ENCODE measurements at places on chromosomes 16 and 17.

GRCh38 chr17:8315764-8316217 lies 5.8 kb downstream of the ARHGEF15 start:
- no peak for DNase-seq

DNA sequence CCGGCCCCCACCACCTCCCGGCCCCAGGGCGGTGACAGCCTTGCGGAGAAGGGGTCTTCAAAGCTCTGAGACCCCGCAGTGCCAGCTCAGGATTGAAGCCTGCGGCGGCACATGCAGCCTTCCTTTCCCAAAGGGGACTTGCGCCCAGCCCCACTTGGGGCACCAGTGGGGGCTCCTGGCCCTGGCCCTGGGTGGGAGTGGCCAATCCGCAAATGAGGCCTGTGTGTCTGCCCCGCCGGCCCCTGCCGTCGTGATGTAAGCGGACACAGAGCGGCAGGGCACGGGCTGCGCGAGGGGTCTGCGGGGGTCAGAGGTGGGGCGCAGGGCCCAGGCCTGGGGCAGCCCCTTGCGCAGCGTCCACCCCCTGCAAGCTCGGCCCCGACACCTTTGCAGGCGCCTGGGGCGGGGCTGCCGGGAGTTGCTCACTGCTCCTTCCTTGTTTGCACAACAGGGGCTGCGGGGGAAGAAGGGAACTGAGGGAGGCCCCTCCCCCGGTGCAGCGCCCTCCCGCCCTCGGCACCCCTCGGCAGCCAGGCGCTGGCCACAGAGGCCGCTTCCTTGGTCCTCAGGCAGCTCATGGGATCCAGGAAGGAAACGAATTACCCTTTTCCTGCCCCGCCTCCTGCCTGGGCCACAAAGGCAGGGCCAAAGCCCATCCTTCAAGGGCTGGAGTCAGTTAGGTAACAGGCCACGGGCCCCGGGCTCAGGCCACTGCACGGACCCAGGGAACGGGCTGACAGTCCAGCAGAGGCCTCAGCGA lies 2.9 kb downstream of the SLC16A3 start:
- no peak for DNase-seq

DNA sequence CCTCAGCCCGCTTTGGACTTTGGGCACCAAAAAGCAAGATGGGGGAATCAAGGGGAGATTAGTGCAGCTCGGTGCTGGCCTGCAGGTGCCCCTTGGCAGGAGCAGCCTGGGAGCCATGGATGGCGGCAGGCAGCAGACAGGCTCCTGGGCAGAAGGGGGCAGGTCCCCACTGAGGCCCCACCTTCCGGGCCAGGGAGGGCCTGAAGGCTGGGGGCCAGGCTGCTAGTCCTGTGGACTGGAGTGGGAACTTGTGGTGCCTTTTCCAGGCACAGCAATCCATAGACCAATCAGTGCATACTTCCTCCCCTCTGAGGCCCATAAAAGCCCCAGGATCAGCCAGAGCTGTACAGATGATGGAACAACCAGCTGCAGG lies 64.0 kb downstream of the USP32 start:
- DNase-seq = no peak

DNA sequence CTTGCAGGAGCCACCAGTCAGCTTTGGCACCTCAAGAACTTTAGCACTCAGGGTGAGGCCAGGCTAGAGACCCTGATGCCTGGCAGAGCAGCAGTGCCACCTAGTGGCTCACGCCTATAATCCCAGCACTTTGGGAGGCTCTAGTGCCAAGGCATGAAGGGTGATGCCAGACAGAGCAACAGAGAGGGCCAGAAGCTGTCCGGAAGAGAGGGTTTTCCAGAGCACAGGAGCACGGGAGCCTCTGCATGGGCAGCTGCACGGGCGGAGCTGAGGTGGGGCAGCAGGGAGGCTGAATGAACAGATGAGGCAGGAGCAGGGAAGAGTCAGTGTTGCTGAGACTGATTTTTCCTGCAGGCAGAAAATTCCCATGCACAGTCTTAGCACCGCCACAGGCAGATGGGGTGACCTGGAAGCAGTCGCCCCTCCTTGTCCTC lies 38.9 kb downstream of the MYH3 start:
- peak; percentile 71 for DNase-seq

- DNase-seq = no peak
These were observed 4.4 kb upstream of the RNF43 start for GRCh38 chr17:58421711-58422110.

DNA sequence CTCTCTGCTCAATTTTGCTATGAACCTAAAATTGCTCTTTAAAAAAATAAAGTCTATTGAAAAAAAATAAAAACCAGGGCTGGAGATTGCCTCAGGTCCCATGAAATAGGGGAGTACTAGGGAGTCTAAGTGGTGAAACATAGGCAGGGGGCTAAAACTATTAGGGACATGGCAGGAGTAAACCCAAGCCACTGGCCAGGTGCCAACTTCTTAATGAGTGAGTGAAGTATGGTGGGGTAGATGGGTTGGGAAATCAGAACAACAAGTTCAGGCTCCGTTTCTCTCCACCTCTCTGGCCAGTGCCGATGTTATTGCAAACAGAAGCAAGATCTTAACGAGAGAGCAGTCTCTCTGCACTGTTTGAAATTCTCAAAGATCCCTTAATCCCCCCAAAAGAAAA lies 322.4 kb upstream of the CDH5 start:
- no peak for DNase-seq

DNA sequence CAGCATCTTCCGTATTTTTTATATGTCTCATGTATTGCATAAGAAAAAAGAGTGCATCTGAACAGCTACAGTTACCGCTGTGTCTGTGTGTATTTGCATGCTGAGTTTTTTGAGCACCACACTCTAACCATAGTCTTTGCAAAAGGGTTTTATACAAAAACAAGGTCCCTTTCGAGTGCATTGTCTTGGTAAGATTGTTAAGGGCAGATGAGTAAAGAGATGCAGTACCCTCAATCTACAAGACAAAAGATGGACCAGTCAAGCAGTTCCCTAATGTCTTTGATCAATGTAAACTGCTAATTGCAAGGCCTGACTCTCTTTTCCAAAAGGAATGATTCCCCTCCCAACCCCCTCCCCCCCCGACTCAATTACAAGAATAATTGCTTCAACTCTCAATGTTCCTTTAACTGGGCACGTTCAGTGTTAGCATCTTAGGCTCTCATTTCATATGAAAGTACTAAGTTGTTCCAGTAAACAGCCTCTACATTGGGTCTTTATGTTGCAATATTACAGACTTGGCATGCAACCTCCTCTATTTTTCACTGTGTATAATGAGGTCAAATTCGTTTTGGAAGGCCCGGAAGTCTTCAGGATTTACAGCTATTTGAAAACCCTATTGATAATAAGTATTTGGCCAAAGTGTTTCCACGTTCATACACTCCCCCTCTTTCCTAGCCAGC lies 471.4 kb upstream of the RBFOX1 start:
- DNase-seq = no peak

DNA sequence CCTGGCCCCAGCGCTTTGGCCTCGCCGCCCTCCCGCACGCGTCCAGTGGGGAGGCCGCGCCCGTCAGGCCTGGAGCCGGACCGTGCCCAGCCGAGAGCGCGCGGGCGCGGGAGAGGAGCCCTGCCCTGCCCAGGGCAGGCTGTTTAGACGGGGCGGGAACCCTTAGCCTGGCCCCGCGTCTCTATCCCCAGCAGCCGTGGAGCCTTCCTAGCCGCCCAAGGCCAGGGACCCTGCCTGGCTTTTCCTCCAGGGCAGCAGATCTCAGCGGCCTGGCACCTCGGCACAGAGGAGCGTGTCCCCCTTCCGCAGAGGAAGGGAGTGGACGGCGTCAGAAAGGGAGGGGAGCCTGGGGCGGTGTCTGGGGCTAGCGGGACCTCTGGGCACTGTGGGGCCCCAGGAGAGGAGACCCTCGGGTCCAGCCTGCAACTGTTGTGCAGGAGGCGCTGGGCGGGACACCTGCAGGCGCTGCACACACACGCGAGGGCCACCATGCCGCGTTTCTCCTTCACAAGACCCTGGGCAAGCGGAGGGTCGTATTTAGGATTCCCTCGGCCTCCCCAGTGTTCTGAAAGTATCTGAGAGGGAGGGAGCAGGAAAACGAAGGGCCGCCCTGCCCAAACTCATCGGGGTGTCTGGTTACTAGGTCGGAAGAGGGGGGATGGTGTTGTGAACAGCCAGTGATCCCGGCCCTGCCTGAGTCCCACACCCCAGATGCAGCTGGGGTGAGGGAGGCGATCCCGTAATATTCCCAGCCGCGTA lies 2.3 kb upstream of the NPTX1 start:
- DNase-seq = no peak

DNA sequence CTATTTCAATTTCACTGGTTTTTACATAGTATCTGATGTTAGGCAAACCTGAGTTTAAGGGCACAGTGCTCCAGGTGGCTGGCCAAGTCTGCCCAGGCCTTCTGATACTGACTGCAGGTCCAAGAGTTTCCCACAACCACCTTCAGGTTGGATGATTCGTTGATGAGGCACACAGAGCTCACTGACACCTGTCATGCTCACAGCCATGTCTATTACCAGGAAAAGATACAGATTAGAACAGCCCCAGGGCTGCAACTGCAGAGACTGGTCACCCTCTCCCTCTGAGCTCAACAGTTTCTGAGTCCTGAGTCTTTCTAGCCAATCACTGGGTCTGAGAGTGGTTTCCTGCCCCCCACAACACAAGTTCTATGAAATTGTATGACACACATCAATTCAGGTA lies 37.2 kb downstream of the MEAK7 start:
- no peak for DNase-seq

- no peak for DNase-seq
These were observed 6.4 kb upstream of the FAM83G start for GRCh38 chr17:19010729-19011505.

DNA sequence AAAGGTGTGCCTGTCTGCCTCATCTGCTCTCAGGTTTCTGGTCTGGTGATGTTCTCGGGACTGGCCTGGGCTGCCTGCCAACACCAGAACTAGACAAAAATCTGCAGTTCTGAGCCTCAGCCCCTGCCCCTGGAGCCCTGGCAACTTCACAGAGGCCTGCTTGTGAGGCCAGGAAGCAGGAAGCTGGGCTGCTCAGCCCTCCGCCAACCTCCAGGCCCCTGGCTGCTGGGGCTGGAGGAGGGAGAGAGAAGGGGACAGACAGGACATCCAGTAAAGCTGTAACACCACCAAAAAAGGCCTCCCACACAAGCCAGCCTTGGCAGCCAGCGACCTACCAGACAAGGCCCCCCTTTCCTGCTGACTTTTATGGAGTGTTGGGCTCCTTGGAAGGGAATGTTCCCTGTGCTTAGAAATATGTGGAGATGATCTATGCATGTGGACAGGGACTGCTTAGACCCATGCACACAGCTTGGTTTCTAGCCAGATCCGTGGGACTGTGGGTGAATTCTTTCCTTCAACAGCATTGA lies 157.6 kb downstream of the XYLT1 start:
- DNase-seq = peak; percentile 36

DNA sequence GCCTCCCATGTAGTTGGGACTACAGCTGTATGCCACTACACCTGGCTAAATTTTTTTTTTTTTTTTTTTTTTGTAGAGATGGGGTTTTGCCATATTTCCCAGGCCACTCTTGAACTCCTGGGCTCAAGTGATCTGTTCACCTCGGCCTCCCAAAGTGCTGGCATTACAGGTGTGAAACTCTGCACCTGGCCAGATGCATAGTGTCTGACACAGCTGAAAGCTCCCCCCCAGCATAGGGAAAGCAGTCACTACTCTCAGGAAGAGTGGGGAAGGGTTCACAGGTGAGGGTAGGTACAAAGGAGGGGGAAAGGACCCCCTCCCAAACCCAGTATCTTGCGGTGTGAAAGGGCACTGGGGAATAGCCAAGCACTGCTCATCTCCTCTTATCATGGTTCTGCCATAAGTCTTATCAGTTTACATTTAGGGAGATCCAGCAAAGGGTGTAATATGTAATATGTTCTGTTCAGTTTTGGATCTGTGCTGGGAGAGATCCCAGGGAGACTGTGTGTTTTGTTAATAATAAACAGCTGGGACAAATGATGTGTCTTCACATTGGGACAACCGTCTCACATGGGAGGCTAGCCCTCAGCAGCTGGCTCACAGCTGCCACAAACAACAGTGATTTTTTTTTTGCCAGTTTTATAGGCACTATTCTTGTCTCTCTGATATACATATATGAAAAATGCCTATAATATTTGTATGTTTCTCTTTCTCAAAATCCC lies 6.8 kb upstream of the CAVIN1 start:
- DNase-seq = no peak

- DNase-seq = no peak
These were observed 20.9 kb downstream of the COIL start for GRCh38 chr17:56939869-56940484.

DNA sequence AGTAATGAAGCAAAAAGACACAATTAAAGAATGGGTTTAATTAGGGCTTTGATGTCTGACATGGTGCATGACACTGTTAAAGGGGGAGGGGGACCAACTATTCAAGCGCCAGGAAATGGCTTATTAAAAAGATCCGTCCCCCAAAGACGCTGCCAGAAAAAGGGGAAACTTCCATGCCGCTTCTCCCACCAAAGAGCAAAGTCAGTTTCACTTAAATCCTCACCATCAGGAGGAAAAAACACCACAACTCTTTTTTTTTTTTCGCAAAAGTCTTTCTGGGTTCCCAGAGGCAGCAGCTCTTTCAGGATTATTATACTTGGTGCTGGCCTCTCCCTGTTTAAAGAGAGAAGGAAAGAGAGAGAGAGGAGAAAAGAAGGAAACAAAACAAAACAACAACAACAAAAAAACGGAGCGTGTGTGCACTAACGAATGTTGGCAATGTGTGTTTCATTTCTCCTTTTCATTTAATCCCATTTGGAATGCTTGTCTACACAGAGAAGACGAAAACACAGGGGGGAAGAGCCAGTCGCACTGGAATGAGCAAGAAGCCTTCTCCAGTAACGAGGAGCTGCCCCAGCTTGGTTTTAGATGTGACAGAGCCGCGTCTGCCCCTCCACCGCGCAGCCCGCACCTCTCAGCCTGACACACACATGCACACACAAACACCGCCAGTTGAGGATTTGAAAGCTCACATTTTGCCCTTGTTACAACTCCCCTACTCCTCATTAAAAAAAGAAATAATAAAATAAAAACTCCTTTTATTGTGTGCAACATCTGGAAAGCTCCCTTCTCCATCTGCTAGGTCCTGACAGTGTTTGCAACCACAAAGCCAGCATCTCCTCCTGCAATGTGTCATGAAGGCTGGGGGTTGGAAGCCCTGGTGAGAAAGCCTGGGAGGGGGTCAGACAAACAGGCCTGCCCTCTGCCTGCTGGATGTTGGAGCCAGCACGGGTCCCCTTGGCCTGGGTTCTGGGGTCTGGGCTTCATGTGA lies 32.7 kb upstream of the AXIN2 start:
- no peak for DNase-seq

All from head of caudate nucleus (tissue), 42 donors.